ENCODE measurements at places on chromosomes 5 and 9.
A peak's percentile ranks its signal among the peaks of the same experiment; 100 is the strongest.

- DNase-seq, result no peak
These were observed 83.7 kb upstream of the SLC27A6 start for GRCh38 chr5:128881502-128882018.

DNA sequence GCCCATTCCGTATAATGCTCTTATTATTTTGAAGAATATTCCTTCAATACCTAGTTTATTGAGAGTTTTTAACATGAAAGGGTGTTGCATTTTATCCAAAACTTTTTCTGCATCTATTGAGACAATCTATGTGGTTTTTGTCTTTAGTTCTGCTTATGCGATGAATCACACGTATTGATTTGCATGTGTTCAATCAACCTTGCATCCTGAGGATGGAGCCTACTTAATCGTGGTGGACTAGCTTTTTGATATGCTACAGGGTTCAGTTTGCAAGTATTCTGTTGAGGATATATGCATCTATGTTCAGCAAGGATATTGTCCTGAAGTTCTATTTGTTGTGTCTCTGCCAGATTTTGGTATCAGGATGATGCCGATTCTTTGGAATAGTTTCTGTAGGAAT lies 1070.3 kb upstream of the CDH18 start:
- no peak for DNase-seq

DNA sequence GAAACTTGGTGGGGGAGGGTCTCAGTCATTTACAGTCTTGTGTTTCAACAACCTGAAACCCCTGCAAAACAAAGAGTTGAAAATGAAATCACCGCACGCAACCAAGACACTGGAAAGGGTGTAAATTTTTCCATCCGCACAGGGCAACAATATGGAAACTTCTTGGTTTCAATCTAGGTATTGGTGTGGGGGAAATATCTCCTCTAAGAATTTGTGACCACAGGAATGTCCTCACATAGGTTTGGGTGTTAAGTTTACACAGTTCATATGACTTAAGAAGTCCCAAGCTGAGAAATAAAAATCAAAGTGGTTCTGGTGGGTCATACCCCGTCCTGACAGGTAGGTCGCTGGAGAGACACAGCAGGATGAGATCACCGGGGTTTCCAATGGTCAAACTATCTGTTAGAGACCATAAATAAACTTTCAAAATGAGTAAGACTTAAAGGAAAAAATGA lies 51.9 kb upstream of the PIP5K1B start:
- no peak for DNase-seq

DNA sequence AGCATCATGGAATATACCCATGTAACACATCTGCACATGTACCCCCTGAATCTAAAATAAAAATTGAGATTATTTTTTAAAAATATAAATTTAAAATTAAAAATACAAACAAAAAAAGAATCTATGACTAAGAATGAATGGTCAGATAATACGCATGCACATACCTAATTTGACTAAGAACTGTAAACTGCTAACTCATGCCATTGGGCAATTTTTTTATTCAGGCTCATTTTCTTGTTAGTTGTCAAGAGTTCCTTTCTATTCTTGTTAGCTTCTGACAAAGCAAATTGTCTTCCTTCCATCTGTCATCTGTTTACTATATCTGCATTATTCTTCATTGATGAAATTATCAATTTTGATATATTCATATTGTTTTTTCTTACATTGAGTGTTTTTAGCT lies 69.5 kb upstream of the HAND1 start:
- DNase-seq, result no peak

- peak; percentile 34 for DNase-seq
These were observed 26.8 kb upstream of the PPP2CA start for GRCh38 chr5:134252671-134253070.

GRCh38 chr5:156735477-156735876 lies 114.6 kb upstream of the PPP1R2B start:
- no peak for DNase-seq

GRCh38 chr9:31950756-31951155 lies 433.7 kb upstream of the ACO1 start:
- DNase-seq, result no peak

GRCh38 chr5:31888564-31888963 lies 249.6 kb downstream of the PDZD2 start:
- peak; percentile 30 for DNase-seq

- no peak for DNase-seq
These were observed 78.7 kb upstream of the SAP30L start for GRCh38 chr5:154367101-154367500.
